MCF 10A (cell line): ENCODE measurements at places on chromosomes 2 and 18. TPM values are rescaled to one million over a fixed set of nuclear protein-coding genes. Genes with fewer than 3 reads are reported as not detected.

SPATA3 gene
- not detected in 2 replicates for total RNA-seq

VWC2L gene
- total RNA-seq: not detected in 2 replicates

REG3G gene
- not detected in 2 replicates for total RNA-seq

- no peaks in the 10 kb centered on the region for H3K36me3 ChIP-seq
- no peaks in the 10 kb centered on the region for H3K4me1 ChIP-seq
- peaks cover 5% of the 10 kb centered on the region for H3K27me3 ChIP-seq
- peak overlapping the region; percentile 21 for H3K4me3 ChIP-seq
- H3K27ac ChIP-seq: no peak overlapping the region
Measured at GRCh38 chr2:47520302-47520630, 117.3 kb downstream of the MSH2 start.

GRCh38 chr18:31596081-31596872, 4.6 kb downstream of the TTR start:
- DNase-seq: no peak
- no peaks in the 10 kb centered on the region for H3K36me3 ChIP-seq
- no peak overlapping the region for H3K27ac ChIP-seq
- H3K4me3 ChIP-seq: no peak overlapping the region
- no peaks in the 10 kb centered on the region for H3K27me3 ChIP-seq
- no peaks in the 10 kb centered on the region for H3K4me1 ChIP-seq

DNA sequence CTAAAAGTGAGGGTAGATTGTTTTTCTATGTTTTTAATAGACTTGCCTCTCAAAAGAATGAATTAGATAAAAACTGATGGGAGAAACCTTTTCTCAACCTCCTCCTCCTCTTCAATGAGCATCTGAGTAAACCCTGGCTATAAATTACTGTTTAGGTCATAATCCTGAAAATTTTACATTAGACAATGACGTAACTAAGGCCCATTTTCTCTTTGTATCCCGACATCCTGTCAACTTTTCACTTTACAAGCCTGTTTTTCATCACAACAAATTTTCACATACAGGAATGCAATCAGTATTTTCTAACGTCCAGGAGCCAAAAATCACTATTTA, 1.3 kb downstream of the SPIRE1 start:
- peak overlapping the region; percentile 81 for H3K27ac ChIP-seq
- peak overlapping the region; percentile 86 for H3K4me3 ChIP-seq
- peaks cover 8% of the 10 kb centered on the region for H3K36me3 ChIP-seq
- H3K4me1 ChIP-seq: peaks cover 44% of the 10 kb centered on the region
- no peaks in the 10 kb centered on the region for H3K27me3 ChIP-seq

DNA sequence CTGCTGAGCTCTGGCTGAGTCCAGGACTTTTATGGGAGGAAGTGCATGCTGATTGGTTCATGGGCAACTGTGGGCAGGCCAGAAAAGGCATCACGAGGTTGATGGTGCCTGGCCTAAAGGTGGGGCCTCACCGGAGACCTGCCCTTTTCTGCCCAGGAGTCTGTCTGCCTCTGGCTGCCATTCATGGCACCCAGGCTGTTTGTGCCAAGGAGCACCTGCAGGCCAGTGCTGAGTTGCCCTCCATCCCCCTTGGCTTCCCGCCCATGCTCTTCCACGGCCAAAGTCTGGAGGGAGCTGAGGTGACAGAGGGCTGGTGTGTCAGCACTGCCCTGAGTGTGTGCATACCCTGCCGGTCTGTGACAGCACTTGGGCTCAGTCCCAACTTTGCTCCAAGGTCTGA, 123.2 kb downstream of the PTH2R start:
- H3K27ac ChIP-seq: no peak overlapping the region
- DNase-seq: no peak
- H3K36me3 ChIP-seq: no peaks in the 10 kb centered on the region
- no peak overlapping the region for H3K4me3 ChIP-seq

DNA sequence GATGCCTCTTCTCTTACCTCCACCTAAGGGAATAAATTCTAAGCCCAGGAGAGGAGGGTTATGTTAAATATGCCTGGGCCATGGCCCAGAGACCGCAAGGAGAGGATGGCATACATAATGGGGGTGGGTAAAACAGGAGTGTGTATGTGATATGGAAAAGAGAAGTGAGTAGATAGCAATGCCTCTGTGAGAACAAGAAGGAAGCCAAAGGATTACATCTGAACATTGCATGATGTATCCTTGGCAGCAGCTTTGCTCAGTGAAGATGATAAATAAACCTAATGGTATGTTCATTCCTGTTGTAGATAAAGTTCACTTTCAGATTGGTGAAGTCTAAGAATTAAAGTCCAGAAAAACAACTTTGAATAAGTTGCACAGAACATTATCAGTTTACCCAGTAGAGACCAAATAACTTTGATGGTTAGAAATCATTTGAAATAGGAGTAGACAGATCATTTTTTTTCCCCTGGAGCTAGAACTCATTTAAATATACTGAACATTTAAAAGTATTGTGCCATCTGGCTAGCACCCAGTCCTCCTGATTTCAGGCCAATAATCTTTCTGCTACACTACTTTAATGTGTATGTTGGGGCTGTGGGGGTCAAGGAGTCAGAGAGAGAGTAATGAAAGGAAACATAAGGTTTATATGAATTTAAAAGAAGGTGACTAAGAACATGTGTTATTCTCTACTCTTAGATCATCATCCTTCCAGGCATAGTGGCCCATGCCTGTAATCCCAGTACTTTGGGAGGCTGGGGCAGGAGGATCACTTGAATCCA, 231.7 kb downstream of the PARD3B start:
- no peaks in the 10 kb centered on the region for H3K4me1 ChIP-seq
- no peaks in the 10 kb centered on the region for H3K36me3 ChIP-seq
- no peak overlapping the region for H3K27ac ChIP-seq

DNA sequence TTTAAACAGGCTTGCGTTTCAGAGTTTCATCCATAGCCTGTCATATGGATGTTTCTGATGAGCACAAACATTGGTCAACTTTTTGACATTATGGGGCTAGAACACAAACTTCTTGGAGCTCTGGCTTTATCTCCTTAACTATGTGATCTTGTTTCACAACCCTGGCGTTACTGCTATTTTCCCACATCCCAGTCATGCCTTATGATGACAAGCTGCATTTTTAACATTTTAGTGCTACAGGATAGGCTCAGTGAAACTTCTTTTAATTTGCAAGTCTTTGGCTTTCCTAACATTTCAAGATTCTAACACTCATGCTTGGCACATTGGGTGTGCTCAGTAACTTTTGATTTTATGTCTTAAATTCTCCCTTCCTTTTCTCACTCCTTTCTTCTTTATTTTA, 21.0 kb upstream of the PDE1A start:
- H3K27me3 ChIP-seq: no peaks in the 10 kb centered on the region
- H3K4me3 ChIP-seq: no peak overlapping the region
- peaks cover 14% of the 10 kb centered on the region for H3K36me3 ChIP-seq
- no peak overlapping the region for H3K27ac ChIP-seq
- DNase-seq: peak; percentile 25
- peaks cover 7% of the 10 kb centered on the region for H3K4me1 ChIP-seq

GRCh38 chr2:114331934-114332333, 110.5 kb upstream of the DPP10 start:
- no peak overlapping the region for H3K4me3 ChIP-seq
- no peak for DNase-seq
- H3K27ac ChIP-seq: no peak overlapping the region
- no peaks in the 10 kb centered on the region for H3K4me1 ChIP-seq

GRCh38 chr2:127128445-127128904, 21.5 kb upstream of the BIN1 start:
- H3K27me3 ChIP-seq: no peaks in the 10 kb centered on the region
- peak overlapping the region; percentile 16 for H3K27ac ChIP-seq
- peak overlapping the region; percentile 57 for H3K4me3 ChIP-seq
- peaks cover 5% of the 10 kb centered on the region for H3K4me1 ChIP-seq
- H3K36me3 ChIP-seq: no peaks in the 10 kb centered on the region

DNA sequence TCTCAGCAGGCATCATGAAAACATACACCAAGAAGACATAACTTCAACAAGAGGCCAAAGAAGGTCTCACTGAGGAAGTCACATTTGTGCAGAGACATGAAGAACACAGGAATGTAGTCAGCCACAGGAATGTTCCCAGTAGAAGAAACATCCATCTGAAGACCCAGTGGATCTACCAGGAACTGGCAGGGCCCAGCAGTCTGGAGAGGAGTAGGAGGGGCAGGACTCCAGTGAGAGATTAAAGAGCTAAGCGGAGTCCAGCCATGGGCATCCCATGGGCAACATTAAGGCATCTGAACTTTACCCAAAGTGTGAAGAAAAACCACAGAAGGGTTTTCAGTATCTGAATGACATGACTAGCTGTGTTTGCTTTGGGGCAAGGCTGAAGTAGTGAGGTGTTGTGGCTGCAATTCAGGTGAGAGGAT, 103.1 kb downstream of the UPP2 start:
- H3K27me3 ChIP-seq: no peaks in the 10 kb centered on the region
- peaks cover 30% of the 10 kb centered on the region for H3K4me1 ChIP-seq
- no peak for DNase-seq
- no peak overlapping the region for H3K27ac ChIP-seq
- H3K4me3 ChIP-seq: no peak overlapping the region

DNA sequence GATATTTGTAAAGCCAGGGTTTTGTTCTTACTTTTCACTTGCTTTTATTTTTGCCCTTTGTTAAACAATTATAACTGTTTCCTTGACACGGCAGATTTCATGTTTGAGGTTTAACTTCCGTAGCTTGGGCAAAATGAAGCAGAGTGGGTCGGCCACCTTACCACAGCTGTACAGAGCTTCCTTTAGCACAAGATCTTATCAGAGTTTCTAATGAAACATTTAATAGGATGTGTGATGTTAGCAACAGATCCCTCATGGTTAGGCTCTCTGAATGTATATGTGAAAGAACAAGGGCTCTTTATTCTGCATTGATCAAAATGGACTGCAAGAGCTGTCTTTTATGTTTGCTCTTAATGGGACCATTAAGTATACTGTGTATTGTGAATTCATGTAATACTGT, 22.3 kb downstream of the RNF125 start:
- no peaks in the 10 kb centered on the region for H3K27me3 ChIP-seq
- DNase-seq: no peak
- no peaks in the 10 kb centered on the region for H3K4me1 ChIP-seq
- peaks cover 13% of the 10 kb centered on the region for H3K36me3 ChIP-seq
- H3K27ac ChIP-seq: no peak overlapping the region

GRCh38 chr2:127659408-127660290, 13.7 kb downstream of the GPR17 start:
- H3K27me3 ChIP-seq: no peaks in the 10 kb centered on the region
- no peak for DNase-seq
- H3K36me3 ChIP-seq: no peaks in the 10 kb centered on the region
- no peaks in the 10 kb centered on the region for H3K4me1 ChIP-seq

DNA sequence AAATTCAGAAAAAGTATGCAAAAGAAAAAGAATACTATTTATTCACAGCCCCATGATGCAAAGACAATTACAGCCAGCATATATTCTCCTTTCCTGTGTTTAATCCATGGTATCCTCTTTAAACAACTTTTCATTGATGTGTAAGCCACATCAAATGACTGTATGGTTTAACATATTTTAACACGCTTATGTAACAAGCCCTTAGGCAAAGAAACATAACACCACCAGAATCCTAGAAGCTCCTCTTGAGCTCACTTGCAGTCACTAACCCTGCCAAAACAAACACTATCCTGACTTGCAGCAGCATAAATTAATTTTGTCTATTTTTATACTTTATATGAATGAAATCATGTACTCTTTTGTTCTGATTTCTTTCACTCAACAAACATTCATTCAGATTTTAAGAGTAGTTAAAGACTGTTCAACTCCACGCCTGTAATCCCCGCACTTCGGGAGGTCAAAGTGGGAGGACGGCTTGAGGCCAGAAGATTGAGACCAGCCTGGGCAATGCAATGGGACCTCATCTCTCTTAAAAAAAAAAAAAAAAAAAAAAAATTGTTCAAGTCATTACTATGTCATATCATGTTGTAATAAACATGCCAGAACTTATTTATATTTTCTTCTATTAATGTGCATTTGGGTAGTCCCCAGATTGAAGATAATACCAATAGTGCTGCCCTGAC, 226.3 kb downstream of the NBAS start:
- peaks cover 24% of the 10 kb centered on the region for H3K4me1 ChIP-seq
- H3K4me3 ChIP-seq: no peak overlapping the region
- DNase-seq: peak; percentile 93
- H3K27me3 ChIP-seq: no peaks in the 10 kb centered on the region
- no peak overlapping the region for H3K27ac ChIP-seq

DNA sequence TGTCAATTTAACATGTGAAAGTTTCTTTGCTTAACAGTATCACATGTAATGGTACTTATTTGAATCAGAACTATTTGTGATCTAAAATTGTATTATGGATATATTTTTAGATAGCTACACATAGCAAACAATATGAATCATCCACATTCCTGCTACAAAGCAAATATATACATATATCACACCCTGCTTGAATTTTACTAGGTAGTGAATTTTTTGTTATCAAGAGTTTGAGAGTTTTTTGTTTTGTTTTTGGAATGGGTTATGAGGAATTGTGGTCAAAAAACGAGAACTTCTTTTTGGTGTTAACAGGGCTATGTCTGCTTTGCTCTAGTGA, 635.7 kb downstream of the NRXN1 start:
- no peak for DNase-seq
- no peak overlapping the region for H3K4me3 ChIP-seq
- peaks cover 33% of the 10 kb centered on the region for H3K27me3 ChIP-seq
- H3K36me3 ChIP-seq: no peaks in the 10 kb centered on the region
- H3K4me1 ChIP-seq: no peaks in the 10 kb centered on the region

DNA sequence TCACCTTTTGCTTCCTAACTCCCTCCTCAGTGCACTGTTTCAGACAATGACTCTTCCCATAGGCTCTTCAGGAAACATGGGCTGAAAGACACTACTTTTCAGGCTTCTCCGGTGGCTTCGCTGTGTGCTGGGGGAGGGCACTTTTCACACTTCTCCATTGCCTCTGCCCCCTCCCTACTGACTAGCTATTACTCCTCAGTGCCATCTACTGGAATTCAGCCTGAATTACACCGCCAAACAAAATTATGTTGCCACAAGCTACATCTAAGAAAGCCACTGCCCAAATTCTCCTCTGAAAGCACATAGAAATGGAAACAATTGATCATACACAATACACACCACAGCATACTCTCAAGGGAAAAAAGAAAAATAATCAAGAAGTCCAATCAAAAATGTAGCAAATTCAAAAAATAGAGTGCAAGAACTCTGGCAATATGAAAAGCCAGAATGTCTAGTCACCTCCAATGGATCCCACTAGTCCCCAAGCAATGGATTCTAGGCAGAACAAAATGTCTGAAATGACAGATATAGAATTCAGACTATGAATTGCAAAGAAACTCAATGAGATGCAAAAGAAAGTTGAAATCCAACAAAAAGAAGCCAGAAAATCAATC, 1139.4 kb upstream of the GYPC start:
- no peak overlapping the region for H3K27ac ChIP-seq
- H3K4me3 ChIP-seq: no peak overlapping the region
- peaks cover 24% of the 10 kb centered on the region for H3K27me3 ChIP-seq
- no peaks in the 10 kb centered on the region for H3K4me1 ChIP-seq

DNA sequence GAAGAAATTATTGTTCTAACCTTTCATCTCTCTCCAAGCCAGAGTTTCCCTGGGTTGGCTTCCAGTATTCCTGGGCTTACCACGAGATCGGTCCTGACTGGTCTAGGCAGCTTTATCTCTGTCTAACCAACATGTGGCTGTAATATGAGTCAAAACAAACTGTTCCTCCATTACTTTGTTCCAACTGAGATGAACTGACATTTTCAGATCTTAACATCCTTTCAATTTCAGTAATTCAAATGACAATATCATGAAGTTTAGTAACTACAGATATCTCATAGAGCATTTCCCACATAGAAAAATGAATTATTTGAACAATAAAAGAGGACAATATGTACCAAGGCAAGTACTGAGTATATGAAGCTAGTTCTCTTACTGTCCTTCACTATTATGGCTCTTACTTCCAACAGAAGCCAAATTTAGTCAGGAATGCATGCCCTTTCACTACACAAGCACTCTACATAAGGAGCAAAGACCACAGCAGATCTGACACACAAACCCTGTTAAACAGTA, 15.5 kb downstream of the SLC25A12 start:
- no peak overlapping the region for H3K4me3 ChIP-seq
- no peaks in the 10 kb centered on the region for H3K27me3 ChIP-seq
- H3K4me1 ChIP-seq: peaks cover 14% of the 10 kb centered on the region
- peak; percentile 51 for DNase-seq
